ENCODE measurements at places on chromosomes 7 and 10.

DNA sequence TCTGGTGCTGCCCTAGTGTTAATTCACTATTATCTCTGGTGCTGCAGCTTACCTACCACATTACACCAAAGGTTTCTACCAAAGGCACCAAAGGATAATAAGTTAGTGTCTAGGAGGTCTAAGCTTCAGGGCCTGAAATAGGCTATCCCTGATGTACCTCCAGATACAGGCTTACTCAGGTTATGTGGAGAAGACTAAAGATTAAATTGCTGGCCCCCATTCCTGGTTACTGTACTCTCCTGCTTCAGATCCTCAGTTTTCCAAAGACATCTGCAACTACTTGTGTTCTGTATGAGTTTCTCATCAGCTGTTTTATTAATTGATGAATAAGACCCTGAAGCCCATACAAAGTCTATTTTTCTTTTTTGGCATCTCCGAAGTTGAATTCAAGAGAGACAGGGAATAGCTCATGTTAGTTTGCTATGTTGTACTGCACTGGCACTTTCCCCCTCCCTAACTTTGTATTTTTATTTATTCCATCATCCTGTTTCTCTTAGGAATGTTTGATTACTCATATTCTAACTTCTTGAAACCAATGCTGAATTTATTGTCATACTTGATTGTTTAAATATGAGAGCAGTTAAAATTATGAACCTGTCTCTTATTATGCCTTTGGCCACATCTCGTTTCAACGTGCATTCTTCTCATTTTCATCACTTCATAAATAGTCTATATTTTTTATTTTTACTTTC is 85.9 kb downstream of the PON1 start:
- DNase-seq, result no peak

- DNase-seq, result no peak
Observed at GRCh38 chr7:90655566-90655965, 59.4 kb downstream of the CDK14 start.

DNA sequence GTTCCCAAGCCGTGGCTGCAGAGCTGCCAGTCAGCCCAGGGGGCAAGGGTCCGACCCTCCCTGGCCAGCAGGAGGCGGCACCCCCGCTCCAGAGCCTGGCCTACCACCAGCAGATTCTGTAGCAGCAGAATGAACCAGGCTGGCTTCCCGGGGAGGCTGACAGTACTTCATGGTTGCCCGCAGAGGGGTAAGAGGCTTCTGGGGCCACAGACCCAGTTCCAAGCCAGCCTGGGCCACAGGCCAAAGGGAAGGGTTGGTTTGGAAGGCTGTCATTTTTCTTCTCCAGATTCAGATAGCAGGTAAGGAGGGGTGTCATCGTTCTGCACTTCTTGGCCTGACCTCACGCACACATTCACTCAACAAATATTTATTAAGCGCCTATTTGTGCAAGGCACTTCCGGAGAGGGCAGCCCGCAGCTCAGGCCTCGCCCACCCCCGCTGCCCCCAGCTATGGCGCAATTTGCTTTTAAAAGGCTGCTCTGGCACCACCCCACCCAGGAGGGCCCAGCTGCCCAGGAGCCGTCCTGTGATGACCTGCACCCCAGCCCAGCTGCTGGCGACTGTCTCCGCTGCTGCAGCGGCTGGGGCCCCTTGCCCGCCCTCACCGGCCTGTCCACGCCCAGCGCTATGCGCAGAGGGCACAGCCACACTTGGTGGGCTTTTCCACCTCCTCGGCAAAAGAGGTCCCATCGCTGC is 168.5 kb downstream of the LCOR start:
- DNase-seq, result no peak

DNA sequence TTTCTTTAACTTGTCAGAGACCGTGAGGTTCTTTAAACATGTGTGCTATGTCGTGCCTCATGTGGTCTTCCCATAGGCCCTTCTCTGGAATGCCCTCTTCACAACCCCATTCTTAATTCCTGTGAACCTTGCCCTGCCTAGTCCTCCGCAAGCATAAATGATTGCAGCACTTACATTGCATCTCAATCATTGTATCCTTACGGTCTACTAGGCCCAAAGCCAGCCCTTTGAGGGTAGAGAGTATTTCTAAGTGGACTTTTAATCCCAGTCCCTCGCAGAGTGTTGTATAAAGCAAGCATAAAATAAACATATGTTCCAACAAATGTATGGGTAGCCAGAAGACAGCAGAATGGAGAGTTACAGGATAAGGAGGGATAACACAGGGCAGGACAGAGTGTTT is 92.1 kb upstream of the FAM133B start:
- DNase-seq, result no peak

DNA sequence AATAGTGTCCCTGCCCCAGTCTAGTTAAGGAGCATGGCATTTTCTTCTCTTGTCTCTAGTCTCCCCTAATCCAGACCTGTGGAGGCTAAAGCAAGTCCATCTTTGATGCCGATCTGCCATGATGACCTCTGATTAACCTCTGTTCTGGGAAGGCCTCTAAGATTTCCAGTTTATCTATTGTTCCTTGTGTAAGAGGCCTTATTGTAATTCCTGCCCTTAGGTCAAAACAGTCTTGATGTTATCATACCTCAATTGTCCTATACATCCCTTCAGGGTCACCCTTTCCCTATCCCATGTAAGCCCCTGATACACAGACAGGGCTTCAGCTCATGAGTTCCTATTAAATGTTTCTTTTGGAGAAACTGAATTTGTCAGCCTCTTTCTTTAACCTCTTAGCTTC is 4.9 kb upstream of the ZMIZ2 start:
- no peak for DNase-seq

DNA sequence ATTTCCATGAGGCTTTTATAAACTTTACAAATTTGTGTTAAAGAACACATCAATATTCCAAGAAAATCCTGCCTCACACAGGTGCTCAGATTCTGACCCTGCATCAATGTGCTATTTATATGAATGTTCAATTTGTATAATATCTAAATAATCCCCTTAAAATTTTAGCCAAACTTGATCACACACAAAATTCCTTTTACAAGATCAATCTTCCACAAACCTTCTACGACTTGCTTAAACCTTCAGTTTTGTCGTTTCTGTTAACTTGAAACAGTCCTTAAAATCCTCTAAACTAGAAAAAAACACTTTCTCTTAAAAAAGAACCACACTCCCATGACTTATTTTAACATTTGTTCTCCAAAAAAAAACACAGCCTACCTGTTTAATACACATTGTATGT is 20.2 kb upstream of the TRPV6 start:
- DNase-seq, result no peak

- DNase-seq, result peak; percentile 54
Observed at GRCh38 chr10:106958589-106959361, 205.7 kb downstream of the SORCS1 start.

DNA sequence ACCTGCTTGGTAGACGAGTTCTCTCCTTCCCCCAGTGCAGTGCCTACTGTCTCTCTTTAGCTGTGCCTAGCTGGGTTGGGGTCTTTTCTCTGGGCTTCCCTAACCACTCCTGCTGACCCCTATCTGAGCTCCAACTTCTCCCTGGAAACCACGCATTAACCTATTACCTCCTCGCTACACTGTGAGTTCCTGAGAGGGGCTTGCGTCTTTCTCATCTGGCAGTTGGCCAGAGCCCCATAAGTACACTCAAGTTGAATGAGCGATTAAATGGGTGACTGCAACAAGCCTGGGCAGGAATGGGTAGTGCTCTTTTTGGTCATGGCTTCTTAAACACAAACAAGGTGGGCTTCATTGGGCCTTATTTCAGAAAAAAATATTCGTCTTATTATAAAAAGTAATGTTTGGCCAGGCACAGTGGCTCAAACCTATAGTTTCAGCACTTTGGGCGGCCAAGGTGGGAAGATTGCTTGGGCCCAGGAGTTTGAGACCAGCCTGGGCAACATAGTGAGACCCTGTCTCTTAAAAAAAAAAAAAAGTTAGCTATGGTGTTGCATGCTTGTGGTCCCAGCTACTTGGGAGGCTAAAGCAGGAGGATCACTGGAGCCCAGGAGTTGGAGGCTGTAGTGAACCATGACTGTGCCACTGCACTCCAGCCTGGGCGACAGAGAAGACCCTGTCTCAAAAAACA is 41.4 kb downstream of the SYPL1 start:
- DNase-seq, result no peak

- no peak for DNase-seq
Observed at GRCh38 chr7:90760892-90761291, 164.8 kb downstream of the CDK14 start.

GRCh38 chr10:103759100-103759781 is 96.1 kb downstream of the SH3PXD2A start:
- DNase-seq, result peak; percentile 67

- DNase-seq, result no peak
Observed at GRCh38 chr10:111098679-111099437, 22.0 kb downstream of the ADRA2A start.

DNA sequence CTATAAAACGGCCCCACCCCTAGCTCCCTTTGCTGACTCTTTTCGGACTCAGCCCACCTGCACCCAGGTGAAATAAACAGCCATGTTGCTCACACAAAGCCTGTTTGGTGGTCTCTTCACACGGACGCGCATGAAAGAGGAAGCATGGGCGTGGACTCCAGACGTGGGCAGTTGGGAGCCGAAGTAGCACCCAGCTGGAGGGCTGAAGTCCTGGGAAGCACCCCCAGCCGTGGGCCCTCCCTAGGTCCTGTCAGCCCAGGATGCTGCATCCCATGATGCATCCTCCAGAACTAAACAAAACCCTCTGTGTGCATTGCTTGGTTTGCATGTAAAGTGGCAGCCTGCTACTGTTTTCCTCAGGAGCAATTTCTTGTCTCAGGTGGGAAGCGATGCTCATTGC is 62.1 kb upstream of the CFAP46 start:
- DNase-seq, result no peak

GRCh38 chr7:50727711-50728110 is 55.0 kb downstream of the GRB10 start:
- no peak for DNase-seq

- peak; percentile 79 for DNase-seq
Observed at GRCh38 chr7:150717814-150718420, 1.5 kb downstream of the GIMAP1 start.

DNA sequence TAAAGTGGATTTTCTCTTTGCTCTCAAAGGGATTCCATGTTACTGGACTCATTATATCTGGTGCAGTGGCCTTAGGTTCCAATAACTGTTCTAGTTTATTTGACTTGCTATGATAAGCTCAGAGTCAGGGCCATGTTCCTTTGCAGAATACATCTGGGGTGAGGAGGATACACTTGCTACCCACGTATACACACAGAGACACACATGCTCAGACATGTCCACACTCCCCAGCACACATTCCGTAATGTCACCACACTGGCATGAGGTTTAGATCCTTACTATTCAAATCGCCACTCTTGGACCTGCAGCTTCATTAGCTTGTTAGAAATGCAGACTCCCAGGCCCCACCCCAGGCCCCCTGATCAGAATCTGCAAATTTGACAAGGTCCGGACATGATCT is 195.3 kb downstream of the BMPER start:
- DNase-seq, result no peak

DNA sequence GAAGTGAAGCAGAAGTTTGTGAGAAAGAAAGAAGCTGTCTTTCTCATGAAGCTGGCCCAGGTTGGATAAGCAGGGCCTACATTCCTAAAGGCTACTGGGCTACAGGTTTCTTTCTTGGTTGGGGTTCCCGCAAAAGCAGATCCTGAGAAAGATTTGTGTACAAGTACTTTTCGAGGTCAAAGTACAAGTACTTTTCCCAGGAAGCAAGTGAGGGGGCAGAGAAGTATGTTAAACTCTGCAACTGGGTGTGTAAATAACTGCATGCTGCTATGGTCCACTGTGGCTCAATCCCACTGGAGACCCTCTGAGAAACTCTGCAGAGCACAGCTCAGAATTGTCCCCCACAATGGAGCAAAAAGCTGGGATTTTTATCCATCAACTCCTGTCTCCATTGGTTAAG is 28.7 kb downstream of the LSM5 start:
- DNase-seq, result no peak

- no peak for DNase-seq
Observed at GRCh38 chr7:46461334-46461777, 540.3 kb upstream of the IGFBP3 start.

GRCh38 chr7:82017334-82017943 is 247.6 kb upstream of the HGF start:
- DNase-seq, result peak; percentile 27

DNA sequence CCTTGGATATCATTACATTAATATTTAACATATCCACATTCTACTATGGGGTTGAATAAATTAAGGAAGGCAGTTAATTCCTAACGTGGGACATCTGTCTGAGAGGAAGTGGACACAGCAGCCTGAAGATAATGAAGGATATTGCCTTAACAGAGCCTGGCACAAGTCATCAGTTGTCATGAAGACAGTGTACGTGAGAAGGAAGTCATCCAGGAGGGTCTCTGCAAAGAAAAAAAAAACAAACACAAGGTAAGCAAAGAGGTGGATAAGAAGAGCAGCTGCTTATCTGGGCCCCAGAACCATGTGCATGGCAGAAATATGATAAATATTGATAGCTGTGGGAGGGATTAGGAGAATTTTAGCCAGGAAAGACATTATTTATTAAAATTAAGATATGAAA is 190.0 kb downstream of the RAPGEF5 start:
- DNase-seq, result no peak

DNA sequence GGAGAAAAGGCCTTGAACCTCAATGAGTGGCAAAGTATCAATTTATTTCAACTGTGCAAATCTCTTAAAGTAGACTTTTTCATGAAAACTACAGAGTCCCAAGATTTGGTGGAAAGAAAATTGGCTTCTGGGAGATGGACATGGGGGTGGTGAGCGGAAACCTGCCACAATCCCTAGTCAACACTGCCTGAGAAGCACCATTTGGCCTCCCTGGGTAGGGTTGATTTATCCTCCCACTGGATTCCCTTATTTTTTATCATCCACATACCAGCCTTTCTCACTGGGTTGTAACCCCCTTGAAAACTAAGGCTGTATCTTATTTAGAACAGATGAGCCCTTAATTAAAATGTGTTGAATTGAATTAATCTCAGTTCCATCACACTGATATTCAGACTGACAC is 101.7 kb upstream of the PTN start:
- no peak for DNase-seq

GRCh38 chr7:89477991-89478390 is 676.3 kb upstream of the STEAP1 start:
- DNase-seq, result no peak

GRCh38 chr7:102426268-102427018 is 6.9 kb upstream of the ORAI2 start:
- peak; percentile 96 for DNase-seq

- DNase-seq, result no peak
Observed at GRCh38 chr7:80309971-80310549, 175.4 kb downstream of the GNAI1 start.

Data from inflammatory macrophage treated with lipopolysaccharide for 1 hour (primary cell).